ENCODE measurements at places on chromosomes 1 and 21.

- DNase-seq = no peak
Observed at GRCh38 chr1:61181067-61182038, 99.0 kb downstream of the NFIA start.

DNA sequence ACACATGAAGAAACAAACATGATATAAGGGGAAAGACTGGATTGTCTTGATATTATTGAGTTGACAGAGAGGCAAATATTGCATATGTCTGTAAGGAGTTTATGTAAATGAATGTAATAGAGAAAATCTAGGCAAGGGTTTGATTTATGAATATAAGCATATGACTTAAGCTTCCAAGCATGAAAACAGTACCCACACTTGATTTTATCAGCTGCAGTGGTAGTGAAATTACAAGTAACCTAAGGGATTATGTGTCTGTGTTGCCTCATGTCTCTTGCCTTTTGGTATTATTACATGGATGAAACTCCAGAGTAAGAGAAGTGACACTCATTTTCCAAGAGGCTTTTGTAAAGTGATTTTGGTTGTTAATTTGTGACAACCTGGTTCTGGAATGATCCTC lies 1678.9 kb downstream of the KCNT2 start:
- no peak for DNase-seq

GRCh38 chr21:44682580-44683151 lies 703 bp upstream of the KRTAP12-1 start:
- DNase-seq = no peak

DNA sequence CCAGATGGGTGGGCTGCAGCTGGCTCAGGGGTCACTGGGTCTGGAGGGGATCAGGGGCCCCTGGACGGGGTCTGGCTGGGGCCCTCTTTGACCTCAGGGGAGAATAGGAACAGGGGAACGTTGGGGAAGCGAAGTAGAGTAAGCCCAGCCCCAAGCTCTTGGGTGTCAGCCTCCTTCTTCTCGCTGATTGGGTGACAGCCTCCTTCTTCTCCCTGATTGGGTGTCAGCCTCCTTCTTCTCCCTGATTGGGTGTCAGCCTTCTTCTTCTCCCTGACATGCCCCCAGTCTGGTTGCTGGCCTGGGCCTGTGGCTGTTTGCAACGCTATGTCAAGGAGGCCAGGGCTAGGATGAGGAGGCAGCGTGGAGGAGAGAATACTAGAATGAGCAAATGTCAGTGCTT lies 76.7 kb upstream of the CASZ1 start:
- DNase-seq = no peak

DNA sequence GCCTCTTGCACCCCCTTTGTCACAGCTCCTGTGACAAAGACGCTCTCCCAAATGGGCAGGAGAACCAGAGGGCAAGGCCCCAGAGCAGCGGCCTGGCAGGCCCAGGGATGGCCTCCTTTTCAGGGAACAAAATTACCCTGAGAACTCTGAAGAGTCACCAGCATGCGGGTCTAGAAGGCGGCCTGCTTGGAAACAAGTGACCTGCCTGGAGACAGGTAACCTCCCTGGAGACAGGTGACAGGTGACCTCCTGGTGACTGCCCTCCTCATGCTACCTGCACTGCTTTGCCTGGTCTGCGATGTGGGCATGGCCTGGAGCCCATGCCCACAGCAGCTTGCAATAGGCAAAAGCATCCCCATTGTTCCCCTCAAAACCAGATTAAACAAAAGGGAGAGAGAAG lies 86.5 kb upstream of the ZC3H12A start:
- no peak for DNase-seq

DNA sequence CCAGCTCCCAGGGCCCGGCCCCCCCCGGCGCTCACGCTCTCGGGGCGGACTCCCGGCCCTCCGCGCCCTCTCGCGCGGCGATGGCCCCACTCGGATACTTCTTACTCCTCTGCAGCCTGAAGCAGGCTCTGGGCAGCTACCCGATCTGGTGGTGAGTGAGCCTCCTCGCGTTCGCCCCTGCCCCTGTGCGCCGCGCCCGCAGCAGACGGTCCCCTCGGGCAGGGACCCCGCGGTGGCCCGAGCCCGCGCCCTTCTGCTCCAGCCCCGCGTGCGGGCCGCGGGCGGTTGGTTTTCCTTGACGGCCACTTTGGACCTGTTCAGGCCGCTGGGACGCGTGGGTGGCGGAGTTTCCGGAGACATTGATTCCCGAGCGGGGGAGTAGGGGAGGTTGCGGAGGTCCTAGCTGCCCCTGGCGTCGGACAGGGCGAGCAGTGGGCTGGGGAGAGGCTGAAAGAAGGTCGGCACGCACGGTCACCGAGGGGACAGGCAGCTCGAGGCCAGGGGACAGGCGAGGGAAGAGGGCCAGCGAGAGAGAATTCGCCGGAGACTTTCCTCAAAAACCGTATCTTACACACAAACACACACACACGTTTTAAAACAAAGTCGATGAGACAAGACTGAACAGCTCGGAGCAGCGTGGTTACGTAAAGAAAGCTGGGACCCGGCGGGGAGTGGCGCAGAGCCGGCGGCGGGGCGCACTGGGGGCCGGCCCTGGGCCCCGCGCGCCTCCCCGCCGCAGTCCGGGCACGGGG lies 427 bp downstream of the WNT3A start:
- DNase-seq = no peak

DNA sequence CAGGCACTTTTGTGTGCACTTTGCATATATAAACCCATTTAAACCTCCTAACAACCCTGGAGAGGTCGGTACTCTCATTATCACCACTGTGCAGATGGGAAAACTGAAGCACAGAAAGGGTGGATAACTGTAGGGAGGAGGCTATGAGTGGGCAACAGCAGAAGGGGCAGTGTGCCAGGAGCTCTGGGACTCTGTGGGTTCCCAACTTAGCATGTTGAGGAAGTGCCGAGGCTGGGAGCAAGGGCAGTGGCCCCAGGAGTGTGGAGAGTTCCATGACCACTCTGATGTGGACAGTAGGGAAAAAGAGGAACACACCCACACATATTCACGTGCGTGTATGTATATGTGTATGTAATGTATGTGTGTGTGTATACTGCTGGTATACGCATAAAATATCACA lies 25.7 kb upstream of the KCNC4 start:
- no peak for DNase-seq

DNA sequence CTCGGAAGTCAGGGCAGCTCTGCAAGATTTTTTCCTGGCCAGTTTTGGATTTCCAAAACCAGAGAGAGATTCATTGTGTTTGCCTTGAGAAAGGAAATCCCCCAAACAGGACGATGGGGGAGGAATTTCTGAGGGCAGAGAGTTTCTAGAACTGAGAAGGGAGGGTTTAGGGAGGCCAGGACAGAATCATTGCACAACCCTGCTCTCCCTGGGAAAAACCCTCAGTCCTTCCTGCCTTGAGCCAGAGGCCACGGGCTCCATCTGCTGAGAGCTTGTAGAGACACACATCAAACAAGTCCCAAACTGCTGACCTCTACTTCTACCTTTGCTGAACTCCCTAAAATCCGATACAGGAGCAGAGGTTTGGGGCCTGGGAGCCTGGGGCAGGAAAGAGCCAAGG lies 99.7 kb downstream of the NMNAT2 start:
- DNase-seq = peak; percentile 60

DNA sequence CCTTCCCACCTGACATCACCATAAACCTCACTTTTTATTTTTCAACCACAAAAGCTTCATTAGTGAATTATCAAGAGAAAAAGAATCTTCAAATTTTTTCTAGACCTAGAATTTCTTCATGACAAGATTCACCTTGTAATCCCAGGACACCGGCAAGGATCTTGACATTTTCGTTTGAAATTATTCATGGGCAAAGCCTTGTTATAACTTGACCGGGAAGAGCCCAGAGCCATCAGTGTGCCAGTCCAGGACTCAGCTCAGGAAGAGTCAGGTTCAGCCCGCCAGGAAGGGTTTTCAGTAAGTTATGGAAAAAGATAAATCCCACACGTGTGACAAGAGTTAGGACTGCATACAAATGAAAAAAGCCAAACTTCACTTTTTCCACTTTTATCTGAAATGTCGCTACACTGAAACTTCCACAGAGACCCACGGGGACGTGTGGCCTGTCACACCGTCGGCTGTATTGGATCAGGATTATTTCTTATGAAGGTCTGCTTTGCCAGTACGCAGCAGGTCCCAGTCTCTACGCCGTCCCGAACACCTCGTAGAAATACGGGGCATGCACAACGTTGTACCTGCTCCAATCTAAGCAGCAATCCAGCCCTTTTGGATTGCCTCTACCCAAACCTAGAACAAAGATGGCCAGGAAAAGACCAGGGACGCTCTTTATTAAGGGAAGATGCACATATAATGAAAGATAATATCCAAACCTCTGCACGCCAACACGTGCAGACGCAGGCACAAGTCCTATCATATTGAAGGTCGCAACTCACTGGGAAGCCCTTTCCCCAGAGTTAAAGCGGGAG lies 916 bp downstream of the F3 start:
- DNase-seq = no peak

DNA sequence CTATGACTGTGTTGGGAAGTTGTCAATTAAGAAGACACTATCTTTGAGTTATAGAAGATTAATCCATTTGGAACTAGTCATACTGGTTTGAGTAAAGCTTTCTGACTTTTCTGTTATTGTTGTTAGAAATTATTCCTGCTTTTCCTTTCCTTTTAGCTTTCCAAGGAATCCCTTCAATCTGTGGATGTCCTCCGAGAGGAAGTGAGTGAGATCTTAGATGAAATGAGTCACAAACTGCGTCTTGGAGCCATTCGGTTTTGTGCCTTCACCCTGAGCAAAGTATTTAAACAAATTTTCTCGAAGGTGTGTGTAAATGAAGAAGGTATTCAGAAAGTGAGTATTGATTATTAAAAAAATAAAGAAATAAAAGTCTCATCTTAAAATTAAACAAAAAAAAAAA lies 19.3 kb downstream of the GNPAT start:
- no peak for DNase-seq

DNA sequence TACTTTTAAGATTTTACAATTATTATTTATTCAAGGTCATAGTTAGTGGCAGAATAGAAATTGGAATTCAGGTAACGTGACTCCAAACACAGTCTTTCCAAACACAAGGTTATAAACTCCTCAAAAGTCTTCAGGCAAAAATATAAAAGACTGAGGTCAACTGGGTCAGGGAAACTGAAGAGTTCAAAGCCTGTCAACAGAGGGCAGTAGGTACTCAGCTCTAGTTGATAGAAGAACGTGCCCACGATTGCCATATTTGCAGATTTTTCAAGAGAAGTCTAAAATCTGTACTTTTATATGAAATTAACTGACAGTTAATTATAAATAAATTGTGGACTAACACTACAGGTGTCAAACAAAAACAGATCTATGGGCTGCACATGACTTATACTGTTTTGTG lies 135.0 kb downstream of the LHX4 start:
- DNase-seq = peak; percentile 21

DNA sequence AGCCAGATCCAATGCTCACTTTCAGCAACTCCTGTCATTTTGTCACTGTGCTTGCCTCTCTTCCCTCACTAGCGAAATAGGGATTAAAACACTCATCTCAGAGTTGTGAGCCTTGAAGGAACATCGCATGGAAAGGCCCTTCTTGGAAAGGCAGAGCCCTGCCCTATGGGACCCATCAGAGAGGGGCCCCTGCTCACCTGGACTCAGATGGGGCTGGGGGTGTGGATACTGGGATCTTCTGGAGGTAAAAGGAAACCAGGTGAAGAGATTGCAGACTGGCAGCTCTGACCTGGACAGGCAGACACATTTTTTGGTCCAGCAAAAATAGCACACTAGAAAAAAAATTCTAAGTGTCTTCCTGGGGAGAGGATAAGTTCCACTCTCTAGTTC lies 54.2 kb upstream of the EPS8L3 start:
- no peak for DNase-seq

- peak; percentile 74 for DNase-seq
Observed at GRCh38 chr1:147472966-147473732, 68.2 kb upstream of the BCL9 start.

- DNase-seq = no peak
Observed at GRCh38 chr1:53066488-53066887, 4.5 kb downstream of the PODN start.

GRCh38 chr1:52769346-52770033 lies 43.2 kb downstream of the ZYG11B start:
- DNase-seq = no peak

DNA sequence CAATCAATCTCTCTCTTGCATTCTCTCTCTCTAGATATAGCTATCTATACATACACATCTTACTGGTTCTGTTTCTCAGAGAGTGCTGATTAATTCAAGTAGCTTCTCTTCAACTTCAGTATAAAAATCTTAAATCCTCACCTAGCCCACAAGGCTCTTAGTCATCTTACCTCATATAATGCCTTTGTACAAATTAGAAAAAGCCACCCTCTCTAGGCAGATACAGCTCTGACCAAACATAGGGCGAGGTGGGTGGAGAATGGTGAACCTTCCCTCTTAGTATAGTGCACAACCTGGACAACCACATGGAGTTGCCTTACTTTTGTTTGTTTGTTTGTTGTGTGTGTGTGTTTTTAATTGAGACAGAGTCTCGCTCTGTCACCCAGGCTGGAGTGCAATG lies 5.1 kb upstream of the INAVA start:
- peak; percentile 50 for DNase-seq
